ENCODE measurements at places on chromosomes 2 and 18.

- no peaks in the 10 kb centered on the region for H3K36me3 ChIP-seq
- no peak for DNase-seq
- peaks cover 4% of the 10 kb centered on the region for H3K4me1 ChIP-seq
- H3K27ac ChIP-seq, result no peak overlapping the region
These were observed 22.9 kb downstream of the SOCS6 start for GRCh38 chr18:70311726-70312125.

- no peak overlapping the region for H3K4me3 ChIP-seq
- no peaks in the 10 kb centered on the region for H3K27me3 ChIP-seq
- H3K36me3 ChIP-seq, result peaks cover 15% of the 10 kb centered on the region
- DNase-seq, result no peak
- no peaks in the 10 kb centered on the region for H3K4me1 ChIP-seq
These were observed 108.6 kb downstream of the AGPS start for GRCh38 chr2:177501186-177501585.

DNA sequence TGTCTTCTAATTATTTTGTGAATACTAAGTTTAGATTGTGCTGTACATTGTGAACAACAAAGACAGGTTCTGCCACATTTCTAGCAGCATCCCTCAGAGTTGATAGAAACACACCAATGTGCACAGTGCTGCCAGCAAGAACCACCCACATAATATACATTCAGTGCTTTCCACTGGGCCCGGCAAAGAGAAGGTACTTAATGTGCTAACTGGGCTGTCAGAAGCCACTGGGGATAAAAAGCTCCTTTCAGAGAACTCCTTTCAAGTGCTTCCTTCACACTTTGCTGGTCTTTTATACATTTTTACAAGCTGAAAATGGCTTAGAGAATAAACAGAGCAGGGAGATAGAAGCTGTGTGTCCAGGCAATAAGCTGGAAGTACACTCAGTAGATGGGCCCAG, 58.0 kb upstream of the CAPN13 start:
- H3K27ac ChIP-seq, result no peak overlapping the region
- H3K4me1 ChIP-seq, result no peaks in the 10 kb centered on the region
- DNase-seq, result no peak
- no peaks in the 10 kb centered on the region for H3K36me3 ChIP-seq

DNA sequence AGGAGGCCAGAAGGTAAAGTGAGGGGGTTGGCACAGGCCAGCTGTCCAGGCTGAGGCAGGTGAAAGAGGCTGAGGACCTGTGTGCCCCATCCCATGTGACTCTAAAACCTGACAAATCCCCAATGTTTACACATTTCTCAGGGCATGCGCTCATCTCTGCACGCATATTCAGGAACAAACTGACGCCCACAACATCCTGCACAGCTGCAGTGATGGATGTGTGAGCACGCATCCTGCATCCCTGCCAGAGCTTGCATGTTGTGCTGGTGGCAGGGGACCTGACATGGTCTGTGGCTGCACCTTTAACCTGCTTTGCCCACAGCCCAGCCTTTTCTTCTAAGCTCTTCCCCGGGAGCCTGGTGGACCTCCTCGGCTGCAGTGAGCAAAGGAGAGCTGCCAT, 83.1 kb downstream of the FBXO15 start:
- no peaks in the 10 kb centered on the region for H3K27me3 ChIP-seq
- no peak overlapping the region for H3K27ac ChIP-seq
- H3K36me3 ChIP-seq, result no peaks in the 10 kb centered on the region

Data from upper lobe of right lung (tissue), 1 donor.